EH (cell line): ENCODE measurements at places on chromosomes 12 and 14.

GRCh38 chr12:29517264-29517663 lies 19.8 kb upstream of the OVCH1 start:
- DNase-seq, result no peak

GRCh38 chr12:8157484-8158198 lies 826 bp downstream of the ZNF705A start:
- no peak for DNase-seq

GRCh38 chr12:113190761-113191160 lies 5.2 kb downstream of the RITA1 start:
- DNase-seq, result peak; percentile 59

GRCh38 chr14:73231981-73232851 lies 5.1 kb upstream of the PAPLN start:
- DNase-seq, result no peak

- DNase-seq, result no peak
Observed at GRCh38 chr12:15706010-15706676, 83.0 kb downstream of the EPS8 start.

DNA sequence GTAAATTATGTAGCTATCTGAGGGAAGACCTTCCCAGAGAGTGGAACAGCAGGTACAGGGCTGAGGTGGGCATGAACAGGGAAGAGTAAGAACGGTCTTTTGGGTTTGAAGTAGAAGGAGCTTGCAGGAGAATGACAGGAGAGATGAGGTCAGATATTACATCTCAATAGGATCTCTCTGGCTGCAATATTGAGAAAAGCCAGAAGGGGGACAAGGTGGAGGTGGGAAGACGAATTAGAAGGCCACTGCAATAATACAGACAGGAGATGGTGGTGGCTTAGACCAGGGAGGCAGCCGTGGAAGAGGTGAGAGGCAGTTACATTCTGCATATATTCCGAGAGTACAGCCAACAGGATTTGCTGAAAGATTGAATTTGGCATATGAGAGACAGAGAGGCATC lies 310.2 kb downstream of the APAF1 start:
- peak; percentile 4 for DNase-seq

DNA sequence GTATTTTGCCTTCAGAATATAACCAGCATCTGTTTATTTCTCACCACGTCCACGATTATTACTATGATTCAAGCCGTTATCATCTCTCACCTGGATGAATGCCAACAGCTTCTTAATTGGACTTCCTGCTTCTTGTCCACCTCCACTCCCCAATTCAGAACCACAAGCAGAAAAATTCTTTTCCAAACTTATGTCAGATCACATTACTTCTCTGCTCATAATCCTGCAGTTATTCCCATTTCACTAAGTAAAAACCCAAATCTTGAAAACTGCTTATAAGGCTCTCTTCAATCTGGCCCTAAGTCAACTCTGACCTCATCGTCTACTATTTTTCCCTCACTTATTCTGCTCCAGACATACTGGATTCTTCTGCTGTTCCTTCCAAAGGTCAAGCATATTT lies 2.0 kb downstream of the CRY1 start:
- DNase-seq, result peak; percentile 81

DNA sequence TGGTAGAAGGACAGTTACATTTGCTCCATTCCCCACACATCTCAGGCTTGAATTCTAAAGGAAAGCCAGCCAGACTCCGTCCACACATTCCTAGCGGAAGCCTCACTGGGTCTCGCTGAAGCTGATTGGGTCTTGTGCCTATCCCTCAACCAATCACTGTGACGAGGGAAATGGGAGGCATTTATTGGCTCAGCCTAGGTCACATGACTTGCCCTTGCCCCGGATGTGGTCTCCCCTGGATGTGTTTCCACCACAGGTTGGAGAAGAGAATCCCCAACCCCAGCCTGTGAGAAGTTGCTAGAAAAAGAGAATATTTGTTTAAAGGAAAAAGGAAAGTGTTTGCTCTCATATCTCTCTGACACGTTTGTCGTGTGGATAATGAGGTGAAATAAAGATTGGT lies 93.4 kb downstream of the C12orf75 start:
- DNase-seq, result no peak

GRCh38 chr12:109883461-109883860 lies 3.1 kb upstream of the GLTP start:
- no peak for DNase-seq

DNA sequence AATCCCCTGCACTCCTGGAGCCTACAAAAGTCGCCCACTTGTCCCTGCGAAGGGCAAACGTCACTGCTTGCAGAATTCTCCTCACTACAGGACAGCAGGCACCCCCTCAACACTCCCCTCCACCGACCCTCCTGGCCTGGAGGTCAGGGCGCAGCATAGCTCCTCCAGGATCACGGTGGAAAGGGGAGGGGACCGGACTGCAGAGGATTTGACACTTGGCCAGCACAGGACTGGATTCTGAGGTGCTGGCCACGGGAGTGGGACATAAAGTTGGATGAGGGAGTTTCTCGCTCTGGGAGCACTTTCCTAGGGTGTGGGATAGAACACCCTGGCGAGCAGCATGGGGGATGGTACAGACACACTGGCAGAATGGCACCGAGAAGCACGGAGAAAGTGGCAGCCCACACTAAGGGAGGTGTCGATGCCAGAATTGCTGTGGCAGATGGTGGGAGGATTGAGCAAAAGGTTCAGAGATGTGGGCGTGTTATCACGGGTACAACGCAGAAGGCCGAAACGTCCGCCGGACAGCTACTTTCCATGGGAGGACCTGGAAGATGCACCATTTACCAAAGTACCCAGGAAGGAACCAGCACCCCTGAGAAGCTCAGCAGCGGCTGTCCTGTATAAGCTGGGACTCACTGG lies 51.4 kb upstream of the DIO3 start:
- no peak for DNase-seq

DNA sequence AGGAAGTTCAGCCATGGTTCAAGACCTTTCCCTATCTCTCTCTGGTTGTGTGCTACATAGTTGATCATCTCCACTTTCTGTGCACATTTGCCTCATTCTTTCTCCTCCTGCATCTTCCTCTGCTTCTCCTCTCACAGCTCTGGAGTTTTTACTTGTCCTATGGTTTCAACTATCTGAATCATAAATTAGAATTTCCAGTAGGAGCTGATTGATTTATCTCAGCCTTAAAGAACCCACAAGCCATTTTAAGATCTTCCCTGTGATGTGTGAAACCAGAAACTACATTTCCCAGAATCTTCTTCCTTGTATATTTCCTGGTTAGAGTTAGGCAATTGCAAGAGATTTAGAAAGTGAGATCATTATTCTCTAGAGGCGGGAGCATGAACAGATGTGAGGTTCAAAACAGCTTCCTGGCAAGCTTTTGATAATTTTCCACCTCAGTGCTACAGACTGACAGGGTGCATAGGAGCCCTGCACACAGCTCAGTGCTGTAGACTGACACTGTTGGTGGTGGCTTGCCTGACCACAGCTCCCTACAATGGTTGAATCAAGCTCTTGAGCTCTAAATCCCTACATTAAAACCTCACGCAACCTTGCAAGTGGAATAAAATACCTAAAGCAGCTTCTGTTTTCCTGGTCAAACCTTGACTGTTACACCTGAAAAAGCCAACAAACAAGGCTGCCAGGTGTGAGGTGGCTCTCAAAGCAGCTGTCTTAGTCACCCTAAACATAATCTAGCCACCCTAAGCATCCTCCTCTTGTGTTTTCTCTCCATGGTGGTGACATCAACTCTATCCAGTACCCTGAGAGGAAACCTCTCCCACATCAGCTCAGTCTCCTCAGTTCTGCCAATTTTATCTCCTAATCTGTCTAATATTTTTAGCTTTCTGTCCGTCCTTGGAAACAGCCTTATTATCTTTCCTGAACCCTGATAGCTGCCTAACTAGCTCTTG lies 21.5 kb upstream of the IFNG start:
- DNase-seq, result no peak

DNA sequence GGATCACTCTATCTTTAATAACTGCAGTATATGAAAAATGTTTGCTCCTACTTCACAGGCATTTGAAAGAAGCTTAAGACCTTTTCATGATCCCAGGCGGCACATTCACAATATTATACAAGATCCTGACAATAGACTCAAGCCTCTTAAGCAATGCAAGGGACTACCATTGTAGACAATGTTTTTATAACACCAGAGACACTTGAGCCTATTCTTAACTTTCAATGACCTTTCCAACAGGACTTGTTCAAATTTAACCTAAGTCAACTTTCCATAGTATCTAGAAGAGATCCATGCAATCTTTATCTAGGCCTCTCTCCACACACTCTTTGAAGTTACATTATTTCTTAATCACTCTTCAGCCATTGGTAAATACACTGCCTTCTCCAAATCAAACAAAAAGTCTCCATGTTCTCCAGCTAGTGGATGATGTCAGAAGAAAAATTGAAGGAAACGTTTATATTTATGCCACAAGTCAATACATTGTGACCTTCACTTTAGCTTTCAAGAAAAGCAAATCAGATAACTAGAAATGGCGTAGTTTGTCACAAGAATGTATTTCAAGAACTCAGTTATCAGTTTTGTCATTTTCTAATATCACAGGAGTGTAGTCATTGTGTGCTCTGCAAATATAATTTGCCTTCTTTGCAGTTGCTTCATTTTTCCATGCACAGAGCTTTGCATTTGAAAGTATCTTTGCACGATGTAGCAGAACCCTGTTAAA lies 41.2 kb downstream of the PHLDA1 start:
- no peak for DNase-seq

- peak; percentile 68 for DNase-seq
Observed at GRCh38 chr12:10339053-10339840, 31.6 kb downstream of the KLRD1 start.

DNA sequence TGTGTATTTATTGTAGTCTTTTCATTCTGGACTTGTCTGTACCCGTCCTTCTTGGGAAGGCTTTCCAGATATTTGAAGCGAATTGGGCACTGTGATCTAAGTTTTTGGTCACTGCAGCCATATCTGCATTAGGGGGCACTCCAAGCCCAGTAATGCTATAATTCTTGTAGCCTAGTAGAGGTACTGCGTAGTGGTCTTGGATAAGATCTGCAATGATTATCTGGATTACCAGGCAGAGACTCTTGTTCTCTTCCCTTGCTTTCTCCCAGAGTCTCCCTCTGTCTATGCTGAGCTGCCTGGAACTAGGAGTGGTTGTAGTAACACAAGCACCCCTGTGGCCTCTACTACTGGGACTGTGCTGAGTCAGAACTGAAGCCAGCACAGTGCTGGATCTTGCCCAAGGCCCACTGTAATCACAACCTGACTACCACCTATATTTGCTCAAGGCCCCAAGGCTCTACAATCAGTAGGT lies 30.0 kb downstream of the SLC38A2 start:
- DNase-seq, result peak; percentile 63

DNA sequence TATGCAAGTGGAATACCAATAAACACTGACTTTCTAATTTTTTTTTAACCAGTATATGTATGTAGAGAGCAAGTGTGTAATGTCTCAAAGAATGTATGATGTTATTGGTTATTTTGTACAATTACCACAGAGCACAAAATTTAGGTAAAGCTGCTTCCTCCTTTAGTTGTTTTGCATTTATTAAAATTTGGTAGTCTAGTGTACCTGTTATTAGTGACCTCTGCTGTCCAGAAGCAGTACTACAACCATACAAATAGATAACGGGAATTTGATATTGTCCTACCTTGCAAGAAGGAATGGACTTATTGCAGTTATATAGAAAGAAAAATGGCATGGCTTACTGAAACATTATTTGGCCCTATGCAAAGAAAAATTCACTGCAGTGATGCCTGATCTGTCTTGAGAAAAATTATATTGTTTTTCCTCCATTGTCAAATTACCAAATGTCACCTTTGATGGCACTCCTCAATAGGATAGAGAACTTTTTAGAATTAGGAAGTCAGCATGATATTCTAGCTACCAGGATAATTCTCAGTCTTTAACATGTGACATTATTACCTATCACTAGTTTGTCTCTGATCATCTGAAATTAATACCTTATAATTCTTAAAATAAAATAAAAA lies 153.9 kb upstream of the RMST start:
- peak; percentile 54 for DNase-seq

GRCh38 chr12:71642264-71642663 lies 21.4 kb downstream of the ZFC3H1 start:
- DNase-seq, result no peak

- no peak for DNase-seq
Observed at GRCh38 chr14:104924421-104925213, at the start of gene PLD4. TSS of gene PLD4 (plus strand) at chr14:104924879. CDS start at chr14:104927141, 2,262 bp downstream.

DNA sequence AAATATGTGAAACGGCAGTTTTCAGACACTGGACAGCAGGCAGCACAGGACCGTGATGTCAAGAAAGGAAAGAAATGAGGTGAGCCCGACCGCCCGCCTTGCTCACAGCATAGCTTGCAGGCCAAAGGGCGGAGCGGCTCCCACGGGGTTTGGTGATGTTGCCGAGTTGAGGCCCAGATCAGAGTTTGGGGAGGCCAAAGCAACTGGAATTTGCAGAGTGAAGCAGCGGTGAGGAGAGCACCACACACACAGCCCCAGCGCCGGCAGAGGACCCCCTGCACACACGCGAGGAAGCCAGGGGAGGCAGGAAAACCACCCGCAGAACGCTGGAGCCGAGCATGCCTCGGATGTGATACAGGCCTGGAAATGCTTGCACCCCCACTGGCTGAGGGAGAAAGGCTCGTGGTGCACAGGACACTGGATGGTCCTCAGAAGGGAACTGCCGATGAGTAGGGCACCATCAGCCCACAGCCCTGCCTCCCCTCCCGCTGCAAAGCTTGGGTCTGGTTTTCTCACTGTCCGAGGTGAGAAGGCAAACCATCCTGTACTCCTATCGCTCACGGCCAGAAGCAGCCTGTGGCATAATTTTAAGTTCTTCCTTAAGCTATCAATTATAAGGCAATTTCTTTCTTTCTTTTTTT lies 25.7 kb upstream of the PLD4 start:
- no peak for DNase-seq

- no peak for DNase-seq
Observed at GRCh38 chr12:109682708-109683060, 30.9 kb upstream of the FAM222A start.

DNA sequence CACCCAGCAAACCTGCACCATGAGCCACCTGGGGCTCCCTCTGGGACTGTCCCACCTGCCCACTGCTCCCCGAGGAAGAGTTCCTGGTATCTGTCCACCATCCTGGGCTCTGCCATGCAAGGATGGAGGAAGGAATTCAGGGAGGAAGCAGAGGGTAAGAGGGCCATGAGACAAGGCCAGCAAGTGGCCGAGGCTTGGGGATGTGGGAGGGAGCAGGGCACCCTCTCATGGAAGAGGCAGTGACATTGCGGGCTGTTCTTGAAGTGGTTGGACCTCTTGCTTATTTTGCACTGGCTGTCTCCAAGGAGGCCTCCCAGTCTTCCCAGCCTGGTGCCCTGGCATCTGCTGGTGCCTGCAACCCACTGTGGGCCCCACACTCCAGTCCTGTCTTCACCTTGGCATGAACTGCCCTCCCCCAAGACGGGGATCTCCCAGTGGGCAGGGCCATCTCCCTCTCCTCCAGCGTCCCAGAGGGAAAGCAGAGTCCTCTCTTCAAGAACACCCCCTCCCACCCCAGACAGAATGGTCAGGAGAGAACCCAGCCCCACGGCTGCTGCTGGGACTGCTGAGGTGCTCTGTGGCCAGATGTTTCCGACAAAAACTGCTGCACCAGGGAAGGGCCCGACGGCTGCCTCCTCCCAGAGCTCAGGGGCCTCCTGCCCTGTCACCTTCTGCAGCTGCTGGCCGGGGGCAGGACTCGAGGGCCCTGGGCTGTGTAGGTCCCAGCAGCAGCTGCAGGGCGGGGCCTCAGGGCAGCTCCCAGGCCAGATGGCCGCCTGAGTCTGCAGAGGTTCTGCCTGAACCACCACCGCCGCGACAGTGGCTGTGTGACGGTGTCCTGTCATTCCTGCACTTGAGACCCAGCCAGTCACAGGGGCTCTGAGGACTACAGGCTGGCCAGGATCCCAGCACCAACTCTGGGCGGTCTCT lies 1.8 kb upstream of the AKT1 start:
- DNase-seq, result no peak
